ENCODE measurements at places on chromosomes 7 and 10.

GRCh38 chr7:157250605-157251228 lies 86.1 kb upstream of the DNAJB6 start:
- no peak for DNase-seq

DNA sequence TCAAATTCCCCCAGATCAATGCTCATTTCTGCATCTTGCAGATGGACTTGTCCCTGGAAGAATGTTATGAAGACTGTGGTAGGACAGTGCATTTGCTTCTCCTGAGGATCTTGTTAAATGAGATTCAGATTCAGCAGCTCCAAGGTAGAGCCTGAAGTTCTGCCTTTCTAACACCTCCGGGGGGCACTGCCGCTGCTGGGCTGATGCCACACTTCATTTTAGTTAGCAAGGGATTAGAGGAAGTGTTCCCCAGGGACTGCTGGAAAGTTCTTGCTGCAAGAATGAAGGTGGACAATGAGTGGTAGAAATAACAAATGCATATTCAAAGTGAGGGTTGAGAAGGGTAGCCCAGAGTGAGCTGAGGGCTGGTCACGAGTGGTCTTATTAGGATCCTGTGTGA lies 434.3 kb upstream of the AKR1E2 start:
- no peak for DNase-seq

DNA sequence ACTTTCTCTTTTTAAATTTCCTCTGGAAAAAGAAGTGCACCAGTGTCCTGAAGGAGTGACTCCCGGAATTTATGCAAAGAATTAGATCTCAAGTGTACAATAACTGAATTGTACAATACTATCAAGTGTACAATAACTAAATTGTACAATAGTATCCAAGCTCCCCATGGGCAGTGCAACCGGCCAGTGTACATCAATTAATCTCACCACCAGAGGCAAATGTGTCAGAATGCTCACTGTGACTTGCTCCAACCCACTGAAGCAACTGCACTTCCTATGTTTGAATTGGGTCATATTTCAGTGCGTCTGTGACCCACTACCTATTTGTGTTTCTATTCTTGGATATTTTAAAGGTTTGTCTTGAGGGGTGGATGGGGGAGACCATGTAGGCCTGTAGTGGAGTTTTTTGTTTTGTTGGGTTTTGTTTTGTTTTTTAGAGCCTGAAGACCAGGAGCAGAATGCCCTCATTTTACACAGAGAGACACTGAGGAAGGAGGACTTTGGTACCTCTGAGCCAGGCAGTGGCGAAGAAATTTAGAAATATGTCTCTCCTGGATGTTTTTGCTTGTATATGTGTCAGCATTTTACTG lies 78.5 kb upstream of the CTTNBP2 start:
- no peak for DNase-seq

DNA sequence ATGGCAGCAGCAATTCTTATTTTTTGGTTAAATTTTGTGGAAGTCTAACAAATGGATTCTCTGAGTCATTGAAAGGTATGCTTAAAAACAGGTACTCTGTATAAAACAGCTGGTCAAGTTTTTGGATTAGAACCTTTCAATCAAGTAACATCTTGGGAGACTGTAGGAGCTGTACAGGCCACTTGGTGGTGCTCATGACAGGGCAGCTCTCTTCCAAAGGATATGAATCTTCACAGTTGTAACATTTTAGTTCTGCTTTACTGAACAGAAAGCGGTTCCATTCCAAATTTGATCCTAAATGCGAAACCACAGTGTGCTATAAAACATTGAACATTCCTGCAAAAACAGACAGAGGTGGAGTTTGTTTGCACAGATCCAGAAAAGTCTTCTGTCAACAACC lies 44.5 kb upstream of the AGR3 start:
- DNase-seq, result no peak

DNA sequence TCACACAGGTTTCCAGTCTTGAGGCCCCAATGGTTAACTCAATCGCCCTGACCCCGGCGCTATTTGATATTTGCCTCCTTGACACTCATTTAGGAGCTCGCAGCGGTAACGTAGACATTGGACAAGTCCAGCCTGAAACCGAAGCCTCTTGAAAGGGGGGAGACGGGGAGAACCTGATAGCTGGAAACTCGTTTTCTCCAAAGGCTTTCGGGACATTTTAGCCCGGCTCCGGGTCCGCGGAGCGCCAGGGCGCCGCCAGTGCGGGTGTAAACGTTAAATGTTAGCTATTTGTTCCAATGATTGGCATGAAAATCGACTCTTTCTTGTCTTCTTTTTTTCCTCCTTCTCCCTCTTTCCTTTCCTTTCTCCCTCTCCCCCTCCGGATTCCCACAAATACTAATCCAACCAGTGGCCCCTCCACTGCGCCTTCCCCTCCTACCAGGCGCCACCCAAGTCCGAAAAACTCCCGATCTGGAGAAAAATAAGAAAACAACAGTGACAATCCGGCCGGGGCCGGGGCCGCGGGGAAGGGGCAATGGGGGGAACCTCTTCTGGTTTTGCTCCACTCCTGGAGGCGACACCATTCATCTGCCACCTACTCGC lies 17.2 kb upstream of the GATA3 start:
- no peak for DNase-seq
